ENCODE measurements at places on chromosomes 1 and 21. TPM values are rescaled to one million over a fixed set of nuclear protein-coding genes. Genes with fewer than 3 reads are reported as not detected.

The OR2W3 gene
- total RNA-seq: 0.21 TPM

The CD1E gene
- not detected for total RNA-seq

DNA sequence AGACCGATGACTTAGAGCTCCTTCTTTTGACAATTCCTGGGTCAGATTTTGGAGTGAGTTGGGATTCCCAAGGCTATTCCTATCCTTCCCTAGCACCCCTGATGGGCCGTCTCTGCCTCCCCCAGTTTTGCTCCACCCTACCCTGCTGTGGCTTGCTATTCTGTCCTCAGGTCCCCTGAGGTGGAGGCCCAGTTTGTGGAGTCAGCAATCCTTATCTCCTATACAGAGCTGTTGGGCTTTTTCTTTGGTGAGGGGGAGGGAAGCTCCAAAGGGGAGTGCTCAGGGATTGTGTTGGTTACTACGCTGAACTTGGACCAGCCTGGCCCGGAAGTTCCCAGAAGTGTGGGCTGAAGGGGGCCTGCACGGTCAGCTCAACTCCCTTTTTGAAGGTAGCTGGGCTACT is 7.6 kb downstream of the SESN2 start:
- no peaks in the 10 kb centered on the region for H3K27me3 ChIP-seq
- peaks cover 9% of the 10 kb centered on the region for H3K4me1 ChIP-seq
- DNase-seq: no peak
- H3K4me3 ChIP-seq: no peak overlapping the region

DNA sequence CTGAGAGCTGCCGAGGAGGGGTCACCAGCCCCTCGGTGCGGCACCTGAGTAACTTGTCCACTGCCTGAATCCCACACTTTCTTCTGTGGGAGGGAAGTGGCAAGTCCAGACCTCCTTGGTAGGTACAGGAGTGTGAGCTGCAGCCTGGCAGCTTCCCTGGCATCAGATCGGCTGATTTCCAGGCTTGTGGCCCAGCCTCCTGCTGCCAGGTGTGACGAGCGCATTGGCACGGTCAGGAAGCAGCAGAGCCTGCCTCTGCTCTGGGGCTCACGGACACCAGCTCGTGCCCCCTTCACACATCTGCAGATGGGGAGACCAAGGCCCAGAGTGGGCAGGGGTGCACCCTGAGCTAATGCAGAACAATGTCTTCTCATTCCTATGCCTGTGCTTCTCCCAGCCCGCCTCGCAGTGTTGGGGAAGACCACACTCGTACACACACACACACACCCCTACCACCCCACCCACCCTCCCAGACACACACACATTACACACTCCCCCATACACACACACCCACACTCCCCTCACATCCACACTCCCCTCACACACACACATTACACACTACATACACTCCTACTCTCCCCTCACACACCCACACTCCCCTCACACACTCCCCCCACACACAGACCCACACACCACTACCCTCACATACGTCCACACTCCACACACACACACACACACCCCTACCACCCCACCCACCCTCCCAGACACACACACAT is 33.1 kb upstream of the SELENON start:
- H3K27me3 ChIP-seq: peaks cover 27% of the 10 kb centered on the region
- H3K4me3 ChIP-seq: no peak overlapping the region
- DNase-seq: no peak
- H3K27ac ChIP-seq: no peak overlapping the region
- H3K36me3 ChIP-seq: peaks cover 18% of the 10 kb centered on the region

The BGLAP gene
- total RNA-seq: 1.9 TPM

The TOMM20 gene
- 140 TPM for total RNA-seq

The RAP1GAP gene
- 0.42 TPM for total RNA-seq

DNA sequence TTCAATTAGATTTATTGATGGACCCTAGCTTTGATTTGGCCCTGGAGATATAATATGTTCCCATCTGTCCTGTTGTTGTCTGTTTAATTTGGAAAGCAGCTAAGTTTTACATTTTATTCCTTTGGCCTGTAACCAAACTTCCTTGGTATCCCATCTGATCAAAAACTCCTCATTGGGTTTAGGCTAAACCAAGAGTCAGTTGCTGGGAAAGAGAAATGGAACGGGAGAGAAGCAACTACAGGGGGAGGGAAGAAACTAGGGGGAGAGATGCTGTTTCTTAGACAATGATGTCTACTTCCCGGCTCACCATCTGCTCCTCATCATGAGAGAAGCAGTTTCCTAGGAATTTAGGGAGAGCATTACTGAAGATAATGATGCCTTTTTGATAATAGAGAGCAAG is 141.8 kb downstream of the SYT2 start:
- H3K27ac ChIP-seq: no peak overlapping the region
- H3K4me1 ChIP-seq: peaks cover 16% of the 10 kb centered on the region
- H3K36me3 ChIP-seq: peaks cover 3% of the 10 kb centered on the region
- H3K27me3 ChIP-seq: no peaks in the 10 kb centered on the region

DNA sequence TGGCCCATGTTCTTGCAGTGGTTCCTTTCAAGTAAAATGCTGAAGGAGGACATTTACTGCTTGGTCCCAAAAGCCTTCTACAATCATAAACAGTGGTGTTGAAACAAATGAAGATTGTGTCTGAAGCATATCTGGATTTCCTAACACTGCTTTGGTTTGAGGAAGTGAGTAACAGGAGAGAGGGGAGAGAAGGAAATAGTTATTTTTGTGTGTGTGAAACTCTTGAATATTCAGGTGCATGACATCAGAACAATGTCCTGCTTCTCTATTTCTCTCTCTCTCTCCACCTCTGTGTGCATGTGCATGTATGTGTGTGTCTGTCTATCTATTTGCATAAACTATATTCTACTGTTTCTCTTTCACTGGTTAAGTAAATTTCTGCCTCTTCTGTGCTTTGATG is 61.4 kb upstream of the TNFSF18 start:
- DNase-seq: no peak
- peaks cover 3% of the 10 kb centered on the region for H3K27me3 ChIP-seq
- H3K36me3 ChIP-seq: no peaks in the 10 kb centered on the region
- no peak overlapping the region for H3K4me3 ChIP-seq

- H3K27me3 ChIP-seq: no peaks in the 10 kb centered on the region
- H3K4me1 ChIP-seq: no peaks in the 10 kb centered on the region
- H3K27ac ChIP-seq: no peak overlapping the region
- no peak for DNase-seq
- no peak overlapping the region for H3K4me3 ChIP-seq
- H3K36me3 ChIP-seq: no peaks in the 10 kb centered on the region
Observed at GRCh38 chr1:178118524-178118923, 24.6 kb downstream of the RASAL2 start.

The BTBD19 gene
- total RNA-seq: 22.2 TPM

- no peak for DNase-seq
- no peaks in the 10 kb centered on the region for H3K27me3 ChIP-seq
- no peak overlapping the region for H3K27ac ChIP-seq
- no peak overlapping the region for H3K4me3 ChIP-seq
- H3K36me3 ChIP-seq: no peaks in the 10 kb centered on the region
Observed at GRCh38 chr1:177069490-177069889, 95.0 kb downstream of the ASTN1 start.

GRCh38 chr1:236808005-236808404 is 12.9 kb downstream of the MTR start:
- no peaks in the 10 kb centered on the region for H3K27me3 ChIP-seq
- peaks cover 5% of the 10 kb centered on the region for H3K4me1 ChIP-seq
- H3K36me3 ChIP-seq: peaks cover 52% of the 10 kb centered on the region
- no peak overlapping the region for H3K4me3 ChIP-seq
- DNase-seq: no peak

DNA sequence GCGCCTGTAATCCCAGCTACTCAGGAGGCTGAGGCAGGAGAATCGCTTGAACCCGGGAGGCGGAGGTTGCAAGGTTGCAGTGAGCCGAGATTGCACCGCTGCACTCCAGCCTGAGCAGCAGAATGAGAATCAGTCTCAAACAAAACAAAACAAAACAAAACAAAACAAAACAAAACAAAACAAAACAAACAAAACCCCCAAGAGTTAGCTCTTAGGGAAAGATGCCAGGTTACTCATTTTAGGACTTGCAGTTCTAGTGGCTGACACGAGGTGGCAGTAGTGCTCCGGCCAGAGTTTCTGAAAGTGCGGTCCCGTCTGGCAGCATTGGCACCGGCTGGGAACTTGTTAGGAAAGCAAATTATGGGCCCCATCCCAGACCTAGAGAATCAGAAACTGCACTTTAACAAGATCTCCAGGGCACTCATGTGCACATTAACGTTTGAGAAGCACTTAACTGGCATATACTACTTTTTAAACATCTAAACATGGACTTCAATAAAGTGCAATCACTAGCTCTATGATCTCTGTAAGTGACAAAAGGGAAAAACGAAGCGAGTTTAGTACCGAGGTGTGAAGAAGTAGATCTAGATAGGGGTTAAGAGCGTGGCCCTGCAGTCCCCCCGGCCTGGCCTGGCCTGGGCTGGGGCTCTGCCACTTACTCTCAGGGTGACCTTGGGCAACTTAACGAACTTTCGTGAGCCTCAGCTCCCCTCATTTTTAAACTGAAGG is 41.9 kb upstream of the TNFRSF1B start:
- H3K36me3 ChIP-seq: peaks cover 29% of the 10 kb centered on the region
- H3K27ac ChIP-seq: peak overlapping the region; percentile 49
- H3K4me1 ChIP-seq: peaks cover 35% of the 10 kb centered on the region
- peak overlapping the region; percentile 38 for H3K4me3 ChIP-seq
- H3K27me3 ChIP-seq: no peaks in the 10 kb centered on the region
- DNase-seq: peak; percentile 94

DNA sequence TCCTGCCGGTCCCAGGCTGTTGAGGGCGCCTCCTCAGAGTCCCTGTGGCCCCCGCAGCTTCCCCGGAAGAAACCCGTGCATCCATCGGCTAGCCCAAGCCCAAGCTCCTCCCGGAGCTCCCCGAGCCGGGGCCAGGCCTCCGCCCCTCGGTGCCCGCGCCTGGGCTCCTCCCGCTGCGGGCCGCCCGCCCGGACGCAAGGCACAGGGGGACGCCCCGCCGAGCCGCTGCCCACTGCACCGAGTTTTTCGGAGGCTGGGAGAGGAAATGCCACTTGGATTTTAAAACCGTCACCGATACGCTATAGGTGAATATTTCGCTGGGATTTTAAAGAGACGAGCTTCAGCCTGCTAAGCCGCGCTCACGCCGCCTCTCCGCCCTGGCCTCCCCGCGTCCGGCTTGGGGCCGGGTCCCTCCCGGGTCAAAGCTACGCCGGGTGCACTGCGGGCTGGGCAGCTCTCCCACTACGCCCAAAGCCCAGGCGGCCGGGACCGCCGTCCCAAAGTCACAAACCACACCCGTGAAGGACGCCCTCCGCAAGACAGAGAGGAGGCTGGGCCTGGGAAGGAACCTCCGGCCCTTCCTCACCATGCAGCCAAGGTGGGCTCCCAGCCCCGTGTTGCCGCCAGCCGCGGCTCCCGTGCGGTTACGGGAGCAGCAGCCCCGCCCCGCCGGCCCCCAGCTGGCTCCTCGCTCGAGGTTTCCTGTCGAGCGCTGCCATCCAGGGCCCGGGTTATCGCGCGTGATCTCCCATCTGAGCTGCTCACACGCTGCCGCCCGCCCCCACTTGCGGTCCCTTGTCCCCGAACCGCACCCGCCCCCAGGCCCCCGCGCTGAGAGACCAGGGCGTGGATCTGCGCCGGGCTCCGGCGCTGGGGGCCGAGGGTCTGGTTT is 63.2 kb downstream of the CD247 start:
- peaks cover 50% of the 10 kb centered on the region for H3K4me1 ChIP-seq
- peak; percentile 94 for DNase-seq
- peak overlapping the region; percentile 86 for H3K4me3 ChIP-seq
- no peaks in the 10 kb centered on the region for H3K27me3 ChIP-seq
- H3K36me3 ChIP-seq: peaks cover 32% of the 10 kb centered on the region
- H3K27ac ChIP-seq: peak overlapping the region; percentile 77

GRCh38 chr1:198361237-198361767 is 179.2 kb downstream of the ATP6V1G3 start:
- no peak overlapping the region for H3K27ac ChIP-seq
- H3K36me3 ChIP-seq: no peaks in the 10 kb centered on the region
- no peak for DNase-seq
- peaks cover 8% of the 10 kb centered on the region for H3K27me3 ChIP-seq
- H3K4me1 ChIP-seq: no peaks in the 10 kb centered on the region

DNA sequence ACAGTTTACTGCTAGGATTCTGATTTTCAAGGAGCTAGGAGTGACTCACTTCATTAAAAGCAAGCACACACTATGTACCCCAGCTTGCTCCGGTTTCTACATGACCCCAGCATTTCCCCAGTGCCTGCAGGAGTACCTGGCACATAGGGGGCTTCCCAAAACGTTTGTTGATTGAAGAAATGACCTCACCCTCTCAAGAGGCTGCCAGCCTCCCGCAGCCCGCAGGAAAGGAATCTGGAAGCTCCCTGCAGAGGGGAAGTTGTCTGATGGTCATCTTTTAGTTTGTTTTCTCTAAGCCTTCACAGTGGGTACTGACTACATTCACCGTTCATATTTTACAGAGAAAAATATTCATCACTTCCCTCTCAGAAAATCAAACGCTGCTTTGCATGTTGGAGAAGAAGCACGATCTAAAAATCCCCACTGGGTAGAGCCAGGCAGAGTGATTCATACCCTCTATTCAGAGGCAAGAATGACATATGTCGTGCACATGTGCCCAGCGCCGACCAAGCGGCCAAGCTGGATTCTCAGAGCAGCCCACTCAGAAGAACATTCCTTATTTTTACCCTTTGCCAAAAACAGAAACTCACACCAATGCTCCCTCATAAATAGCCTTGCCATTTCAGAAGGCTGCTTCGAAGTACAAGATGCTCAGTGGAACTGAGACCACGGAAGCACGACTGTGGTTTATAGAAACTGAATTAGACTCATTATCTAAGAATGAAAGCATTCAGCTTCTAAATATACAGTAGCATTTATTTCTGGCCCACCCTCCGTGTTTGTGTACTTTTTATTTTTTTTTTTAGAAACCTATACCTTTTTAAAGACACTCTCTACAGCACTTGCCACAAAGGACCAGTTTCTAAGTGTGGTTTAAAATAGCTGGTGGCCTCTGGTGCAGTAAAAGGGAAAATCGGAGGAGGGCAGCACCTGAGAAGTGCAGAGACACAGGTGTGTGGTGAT is 143.2 kb downstream of the MIS18A start:
- no peaks in the 10 kb centered on the region for H3K36me3 ChIP-seq
- DNase-seq: no peak
- no peak overlapping the region for H3K27ac ChIP-seq
- no peaks in the 10 kb centered on the region for H3K4me1 ChIP-seq

GRCh38 chr1:32878183-32878582 is 7.5 kb upstream of the FNDC5 start:
- no peaks in the 10 kb centered on the region for H3K36me3 ChIP-seq
- H3K4me3 ChIP-seq: no peak overlapping the region
- H3K27me3 ChIP-seq: peaks cover 27% of the 10 kb centered on the region
- no peak for DNase-seq

The PANK4 gene
- 55.2 TPM for total RNA-seq

The CLCA4 gene
- not detected for total RNA-seq

The NUP210L gene
- not detected for total RNA-seq

- DNase-seq: no peak
- H3K27ac ChIP-seq: peak overlapping the region; percentile 70
- H3K4me3 ChIP-seq: no peak overlapping the region
- no peaks in the 10 kb centered on the region for H3K27me3 ChIP-seq
Observed at GRCh38 chr1:198598796-198599321, 40.0 kb upstream of the PTPRC start.

The CFHR3 gene
- total RNA-seq: not detected
